MG63 (cell line): ENCODE measurements at places on chromosomes 7 and 10. TPM values are rescaled to one million over a fixed set of nuclear protein-coding genes. Genes with fewer than 3 reads are reported as not detected.

The SLC16A9 gene
- total RNA-seq, result 1.4 and 4.0 TPM in 2 replicates

DNA sequence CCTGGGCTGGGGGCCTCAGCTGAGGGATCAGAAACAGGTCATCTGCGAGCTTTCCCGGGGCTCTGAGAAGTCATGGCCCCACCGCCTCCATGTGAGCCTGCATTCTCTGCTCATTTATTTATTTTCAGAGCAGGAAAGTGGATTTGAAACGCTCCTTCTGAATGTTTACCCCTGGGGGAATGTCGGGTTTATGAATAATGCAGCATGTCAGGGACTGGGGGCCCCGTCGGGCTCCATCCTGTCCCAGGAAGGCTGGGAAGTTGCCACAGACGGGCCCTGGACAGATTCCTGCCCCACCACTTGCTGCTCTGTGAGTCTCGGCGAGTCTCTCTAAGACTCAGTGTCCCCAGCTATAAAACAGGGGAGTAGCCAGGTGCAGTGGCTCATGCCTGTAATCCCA, 11.9 kb upstream of the GTF2IRD1 start:
- no peak for DNase-seq

- DNase-seq, result peak; percentile 38
These were observed 6.3 kb upstream of the ZNF736 start for GRCh38 chr7:64307254-64308015.

- no peak for DNase-seq
These were observed 11.8 kb downstream of the MET start for GRCh38 chr7:116683786-116684185.

DNA sequence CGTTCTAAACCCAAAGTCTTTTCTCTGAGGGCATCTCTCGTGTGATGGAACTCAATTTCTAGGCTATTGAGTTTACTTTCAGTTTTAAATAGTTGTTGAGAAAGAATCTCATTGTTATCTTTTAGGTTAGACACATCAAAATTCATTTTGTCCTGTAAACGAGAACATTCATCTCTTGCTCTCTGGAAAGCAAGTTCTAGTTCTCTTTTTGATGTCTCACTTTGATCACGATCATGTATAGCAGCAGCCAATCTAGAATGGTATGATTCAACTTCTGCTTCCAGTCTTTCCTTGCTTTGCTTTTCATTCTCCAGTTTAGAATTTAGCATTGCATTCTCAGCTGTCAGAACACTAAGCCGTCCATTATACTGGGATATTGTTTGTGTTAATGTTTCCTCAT, 65.1 kb downstream of the ANKRD26 start:
- DNase-seq, result no peak

DNA sequence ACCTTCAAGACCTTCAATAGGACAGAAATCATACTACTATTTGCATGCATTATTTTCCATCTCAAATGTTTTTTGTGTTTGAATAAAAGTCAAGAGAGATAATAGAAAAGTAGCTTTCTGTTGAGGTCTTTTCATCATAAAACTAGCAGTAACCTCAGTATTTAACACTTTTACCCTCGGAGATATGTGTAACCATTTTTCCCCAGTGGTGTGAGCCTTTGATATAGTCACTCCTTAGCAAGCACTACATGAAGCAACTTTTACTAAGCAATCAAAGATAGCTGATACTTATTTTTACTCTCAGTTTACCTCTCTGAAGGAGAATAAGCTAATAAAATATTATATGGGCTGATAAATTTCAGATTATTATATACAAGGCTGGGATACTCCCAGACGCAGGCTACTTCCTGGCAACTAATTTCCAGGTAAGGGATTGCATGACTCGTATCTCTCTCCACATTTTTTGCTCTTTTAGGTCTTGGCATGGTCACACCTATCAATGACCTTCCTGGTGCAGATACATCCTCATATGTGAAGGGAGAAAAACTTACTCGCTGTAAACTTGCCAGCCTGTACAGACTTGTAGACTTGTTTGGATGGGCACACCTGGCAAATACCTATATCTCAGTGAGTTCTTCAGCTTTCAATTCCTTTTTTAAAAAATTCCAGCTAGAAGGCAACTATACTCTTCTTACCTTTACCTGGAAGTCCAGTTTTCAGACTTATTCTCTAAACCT, 91.5 kb upstream of the MXI1 start:
- DNase-seq, result no peak

GRCh38 chr10:66832781-66833422, 92.9 kb upstream of the LRRTM3 start:
- no peak for DNase-seq

GRCh38 chr10:47384148-47384921, at the start of gene ZNF488:
ZNF488 (minus strand) TSS chr10:47384293; CDS start chr10:47368829, 15,464 bp downstream.
- DNase-seq, result peak; percentile 84
